ENCODE measurements at places on chromosomes 7 and 10.
A peak's percentile ranks its signal among the peaks of the same experiment; 100 is the strongest.

DNA sequence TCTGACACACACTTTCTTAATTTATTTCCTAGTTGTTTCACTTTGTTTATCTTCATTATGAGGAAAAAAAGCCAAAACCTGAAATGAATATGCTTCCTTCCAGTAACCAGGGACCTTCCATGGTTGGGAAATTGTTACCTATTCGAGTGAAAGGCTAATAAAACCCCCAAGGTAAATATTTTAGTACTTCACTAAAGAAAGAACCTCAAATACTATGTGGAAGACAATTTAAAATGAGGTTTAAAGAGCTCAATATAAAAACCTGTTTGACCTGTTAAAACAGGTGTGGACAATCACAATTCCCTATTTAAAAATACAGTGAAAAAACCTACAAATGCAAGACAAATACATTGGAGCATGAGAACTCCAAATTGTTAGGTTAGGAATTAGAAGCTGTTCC is 192.6 kb downstream of the CFTR start:
- no peak for DNase-seq

- peak; percentile 46 for DNase-seq
These were observed 75.6 kb downstream of the MYOF start for GRCh38 chr10:93406364-93407145.

DNA sequence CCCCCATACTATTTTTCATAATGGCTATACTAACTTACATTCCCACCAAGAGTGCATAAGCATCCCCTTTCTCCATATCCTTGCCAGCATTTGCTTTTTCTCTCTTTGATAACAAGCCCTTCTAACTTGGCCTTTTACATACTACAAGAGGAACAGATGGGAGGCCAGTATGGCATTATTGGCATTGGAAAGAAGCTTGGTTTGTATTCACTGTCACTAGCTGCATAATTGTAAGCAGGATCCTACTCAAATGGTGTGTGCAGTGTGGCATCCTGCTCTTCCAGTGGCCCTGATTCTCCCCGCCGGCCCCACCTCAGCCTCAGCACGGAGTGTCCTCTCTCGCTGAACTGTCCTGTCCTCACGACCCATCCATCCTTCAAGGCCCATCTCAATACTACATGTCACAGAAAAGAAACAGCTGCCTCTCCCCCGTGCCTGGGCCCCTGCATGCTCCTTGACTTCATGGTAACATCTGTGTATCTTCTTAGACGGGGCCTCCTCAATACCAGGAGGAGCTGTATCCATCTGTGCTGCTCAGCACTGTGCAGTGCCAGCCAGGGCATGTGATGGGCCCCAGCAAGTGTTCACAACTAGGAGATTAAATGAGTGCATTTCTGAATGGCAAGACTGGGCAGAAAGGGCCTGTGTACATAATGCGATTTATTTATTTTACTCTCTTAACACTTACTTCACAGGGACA is 205.2 kb downstream of the COBL start:
- no peak for DNase-seq

GRCh38 chr7:133349101-133349500 is 96.2 kb downstream of the EXOC4 start:
- no peak for DNase-seq

DNA sequence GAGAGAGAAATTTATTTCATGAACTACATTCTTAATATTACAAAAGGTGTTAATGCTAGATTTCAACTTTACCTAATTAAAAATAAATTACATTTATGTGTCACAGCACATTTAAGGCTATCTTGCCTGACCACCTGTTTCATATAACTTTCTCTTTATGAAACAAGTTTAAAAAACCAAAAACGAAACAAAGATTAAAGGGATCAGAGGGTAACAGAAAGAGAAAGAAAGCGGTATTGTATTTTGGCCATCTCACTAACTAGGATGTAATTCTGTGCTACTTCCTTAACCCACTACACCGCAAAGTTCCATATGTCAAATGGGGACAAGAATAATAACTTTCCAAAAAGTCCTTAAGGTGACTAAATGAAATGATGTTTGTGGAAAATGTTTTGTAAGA is 6.3 kb upstream of the RHOBTB1 start:
- no peak for DNase-seq

- no peak for DNase-seq
These were observed 118.2 kb downstream of the CUX1 start for GRCh38 chr7:101935521-101936141.

- no peak for DNase-seq
These were observed 53.2 kb upstream of the MACC1 start for GRCh38 chr7:20270371-20270770.

DNA sequence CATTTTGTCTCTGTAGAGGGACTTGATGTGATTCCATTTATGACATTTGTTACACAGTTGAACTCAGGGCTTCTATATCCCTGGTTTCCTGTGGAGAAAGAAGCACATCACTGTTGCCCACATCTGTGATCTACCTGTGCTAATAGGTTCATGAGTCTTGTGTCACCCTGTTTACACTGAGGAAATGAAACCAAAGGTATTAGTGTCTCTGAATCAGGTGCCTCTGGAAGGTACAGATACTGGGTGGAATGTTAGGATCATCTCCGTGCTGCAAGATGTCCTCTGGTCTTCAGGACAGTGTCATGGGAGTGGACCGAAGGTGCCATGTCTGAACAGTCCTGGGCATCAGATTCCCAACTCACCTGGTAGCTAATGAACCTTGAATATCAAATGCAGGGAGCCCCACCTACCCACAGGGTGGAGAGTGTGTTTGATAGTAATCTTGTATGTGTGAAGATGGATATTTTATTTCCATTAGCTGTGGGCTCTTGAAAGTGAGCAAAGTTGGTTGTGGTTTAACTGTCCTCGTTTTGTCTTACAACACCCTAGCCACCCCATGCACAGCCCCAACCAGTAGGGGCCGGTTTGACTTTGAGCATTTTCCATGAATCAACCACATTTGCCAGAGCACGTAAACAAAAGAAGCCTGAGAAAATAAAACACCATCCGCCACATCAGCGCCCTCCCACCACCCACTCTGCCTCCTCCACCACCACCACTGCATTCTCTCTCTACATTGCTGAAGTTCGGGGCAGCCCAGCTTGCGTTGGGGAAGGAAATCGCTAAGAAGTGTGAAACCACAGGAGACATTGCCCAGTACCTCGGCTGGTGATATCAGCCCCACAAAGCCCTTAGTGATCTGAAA is 40.7 kb downstream of the TARP start:
- no peak for DNase-seq

DNA sequence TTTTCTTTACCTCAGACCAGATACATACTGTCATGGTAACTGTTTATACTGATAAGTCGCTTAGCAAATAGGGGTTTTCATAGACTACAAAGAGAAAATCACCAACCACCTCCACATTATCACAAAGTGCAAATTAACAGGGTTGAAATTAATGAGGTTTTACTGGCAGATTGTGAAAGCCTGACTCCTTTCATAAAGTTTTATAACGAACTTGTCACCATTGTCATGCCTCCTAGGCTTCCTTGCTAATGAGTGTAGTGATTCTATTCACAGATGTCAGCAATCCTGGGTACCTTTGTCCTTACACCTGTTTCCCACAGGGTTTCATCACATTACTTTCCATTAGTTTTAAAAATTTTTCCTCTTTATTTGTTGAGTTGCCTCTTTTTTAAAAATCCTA is 142.3 kb upstream of the PTN start:
- DNase-seq, result no peak

DNA sequence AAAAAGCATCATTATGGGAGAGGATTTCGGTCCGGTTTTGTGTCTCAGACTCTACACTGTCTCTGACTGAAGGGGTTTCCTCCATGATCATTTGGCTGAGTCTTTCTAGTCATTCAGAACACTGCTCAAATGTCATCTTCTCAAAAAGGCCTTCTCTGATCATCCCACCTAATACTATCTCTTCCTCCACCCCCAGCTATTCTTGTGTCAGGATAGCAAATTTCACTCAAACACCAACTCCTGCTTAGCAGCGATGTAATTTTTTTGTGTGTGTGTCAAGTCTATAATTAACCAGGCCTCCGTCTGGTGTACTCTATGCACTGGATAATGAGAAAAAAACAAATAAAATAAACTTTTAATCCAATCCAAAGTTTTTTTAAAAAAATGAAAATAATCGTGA is 200.4 kb downstream of the KCND2 start:
- no peak for DNase-seq
